ENCODE measurements at places on chromosomes 11 and 22. TPM values are rescaled to one million over a fixed set of nuclear protein-coding genes. Genes with fewer than 3 reads are reported as not detected.

DNA sequence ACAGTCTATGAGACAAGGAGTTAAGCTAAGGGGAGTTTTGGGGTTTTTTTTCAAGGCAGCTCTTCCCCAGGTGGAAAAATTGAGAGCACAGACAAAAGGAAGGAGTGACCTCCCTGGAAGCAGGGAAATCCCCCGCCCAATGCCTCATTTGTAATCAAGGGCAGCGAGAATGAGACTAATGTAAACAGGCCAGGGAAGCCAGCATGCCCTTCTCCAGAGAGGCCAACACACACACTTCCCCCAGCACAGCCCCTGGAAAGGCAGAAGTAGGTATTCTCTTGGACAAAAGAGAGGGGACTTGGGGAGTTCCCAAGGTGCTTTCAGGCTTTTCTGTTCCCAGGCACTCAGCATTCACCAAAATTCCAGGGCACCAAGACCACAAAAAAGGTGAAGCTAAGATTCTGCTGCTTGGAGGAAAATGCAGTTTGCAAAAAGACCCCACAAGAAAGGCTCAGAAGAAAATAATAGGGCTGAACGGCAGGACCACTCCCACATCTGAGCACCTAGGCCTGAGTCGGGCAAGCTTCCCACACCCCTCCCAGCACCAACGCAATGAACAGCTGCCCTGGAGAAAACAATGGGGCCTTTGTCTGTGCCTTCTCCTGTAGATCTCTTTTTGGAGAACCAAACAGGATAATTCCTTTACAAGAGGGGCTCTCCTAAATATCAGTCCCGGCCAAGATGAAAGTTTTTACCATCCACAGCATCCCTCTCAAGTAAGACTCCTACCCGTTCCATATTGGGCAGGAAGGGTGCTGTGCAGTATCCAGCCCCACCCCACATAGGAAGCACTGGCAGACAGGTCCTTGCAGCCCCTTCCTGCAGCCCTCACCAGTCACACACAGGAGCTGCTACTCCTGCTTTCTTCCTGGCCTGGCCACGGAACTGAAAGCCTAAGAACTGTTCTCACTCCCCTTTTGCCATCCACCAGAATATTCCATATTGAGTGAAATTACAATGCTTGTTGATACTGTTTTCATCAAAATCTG, 70.7 kb upstream of the AKIP1 start:
- DNase-seq: no peak
- H3K4me1 ChIP-seq: peaks cover 8% of the 10 kb centered on the region
- no peak overlapping the region for H3K27ac ChIP-seq
- peaks cover 7% of the 10 kb centered on the region for H3K36me3 ChIP-seq
- H3K27me3 ChIP-seq: peaks cover 57% of the 10 kb centered on the region
- H3K4me3 ChIP-seq: no peak overlapping the region

- peaks cover 60% of the 10 kb centered on the region for H3K27me3 ChIP-seq
- peaks cover 5% of the 10 kb centered on the region for H3K36me3 ChIP-seq
- H3K4me3 ChIP-seq: peak overlapping the region; percentile 52
- DNase-seq: no peak
- peaks cover 9% of the 10 kb centered on the region for H3K4me1 ChIP-seq
- H3K27ac ChIP-seq: no peak overlapping the region
Observed at GRCh38 chr11:79439410-79439885, 1.4 kb downstream of the TENM4 start.

Gene TEF
- 4.8 TPM for total RNA-seq

DNA sequence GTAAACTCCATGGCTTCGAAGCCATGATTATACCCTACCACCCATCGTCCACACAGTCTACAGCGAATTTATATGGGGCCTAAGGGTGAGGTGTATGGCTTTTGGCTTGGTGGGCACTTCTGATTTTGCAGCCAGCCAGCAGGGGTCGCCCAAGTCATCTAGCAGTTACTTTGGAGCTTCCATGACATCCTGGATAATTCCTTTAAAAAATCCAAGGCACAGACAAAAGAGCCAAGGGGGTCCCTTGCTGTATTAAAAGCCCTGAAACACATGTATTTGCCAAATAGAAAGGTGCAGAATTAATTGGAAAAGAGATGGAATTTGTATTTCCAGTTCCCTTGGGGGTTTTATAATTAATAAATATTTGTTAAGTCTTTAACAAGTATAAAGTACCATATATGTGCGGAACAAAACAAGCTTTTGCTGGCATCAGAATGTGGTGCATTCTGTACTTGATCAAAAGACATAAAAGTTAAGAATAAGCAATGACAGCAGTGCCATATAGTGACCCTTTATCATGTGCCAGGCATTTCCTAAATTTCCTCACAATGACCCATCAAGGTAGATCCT, 132.8 kb upstream of the PITPNB start:
- DNase-seq: no peak
- H3K27me3 ChIP-seq: peaks cover 39% of the 10 kb centered on the region
- peaks cover 2% of the 10 kb centered on the region for H3K4me1 ChIP-seq
- H3K36me3 ChIP-seq: no peaks in the 10 kb centered on the region
- no peak overlapping the region for H3K4me3 ChIP-seq

DNA sequence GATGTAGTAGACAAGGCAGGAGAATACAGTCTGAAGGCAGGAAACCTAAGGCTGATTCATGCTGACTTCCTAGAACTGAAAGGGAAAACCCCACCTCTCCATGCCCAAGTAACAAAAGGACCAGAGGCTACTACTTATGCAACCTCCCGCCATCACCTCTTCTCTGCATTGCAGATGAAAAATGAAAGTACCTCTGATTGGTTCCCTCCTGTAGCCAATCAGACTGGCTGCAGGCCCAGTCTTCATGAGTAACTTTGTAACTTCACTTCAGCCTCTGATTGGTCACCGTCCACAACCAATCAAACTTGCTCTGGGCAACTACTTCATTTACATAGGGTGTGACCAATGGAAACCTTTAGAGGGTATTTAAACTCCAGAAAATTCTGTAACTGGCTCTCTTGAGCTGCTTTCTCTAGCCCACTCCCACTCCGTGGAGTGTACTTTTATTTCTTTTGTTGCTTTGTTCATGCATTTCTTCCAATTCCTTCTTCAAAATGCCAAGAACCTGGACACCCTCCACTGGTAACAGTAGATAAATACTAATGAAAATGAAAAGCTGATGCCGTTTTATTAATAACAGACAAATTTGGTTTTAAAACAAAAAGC, 5.2 kb upstream of the MAP6 start:
- H3K27ac ChIP-seq: no peak overlapping the region
- peaks cover 2% of the 10 kb centered on the region for H3K36me3 ChIP-seq
- no peak for DNase-seq
- peaks cover 42% of the 10 kb centered on the region for H3K27me3 ChIP-seq

DNA sequence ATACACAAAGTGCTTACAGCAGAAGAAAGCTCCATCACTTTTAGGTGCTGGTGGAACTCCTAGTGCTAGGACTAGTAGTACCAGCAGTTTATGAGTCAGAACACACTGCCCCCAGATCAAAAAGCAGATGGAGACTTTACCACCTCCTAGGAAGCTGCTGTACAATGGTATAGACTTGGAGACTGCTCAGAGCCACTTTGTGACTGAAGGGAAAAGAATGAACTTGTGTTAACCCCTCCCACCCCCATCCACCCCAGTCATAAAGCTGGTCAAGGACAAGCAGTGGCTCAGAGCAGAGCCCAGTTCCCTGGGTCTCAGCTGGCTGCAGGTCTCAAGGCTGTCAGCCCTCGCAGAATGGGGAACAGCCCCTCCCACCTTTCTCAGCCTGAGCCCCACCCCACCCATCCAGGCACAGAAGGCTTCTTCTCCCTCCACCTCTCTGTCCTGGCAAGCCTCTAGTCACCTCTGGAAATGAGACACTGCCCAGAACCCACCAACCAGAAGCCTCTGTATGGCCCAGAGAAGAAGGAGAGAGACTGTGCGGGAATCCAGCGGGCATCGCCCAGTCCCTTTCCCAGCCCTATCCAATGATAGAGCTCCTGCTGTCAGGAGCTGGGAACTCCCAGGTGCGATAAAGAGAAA, 23.8 kb downstream of the PACSIN2 start:
- peaks cover 3% of the 10 kb centered on the region for H3K36me3 ChIP-seq
- H3K27ac ChIP-seq: no peak overlapping the region
- H3K4me1 ChIP-seq: peaks cover 21% of the 10 kb centered on the region
- H3K4me3 ChIP-seq: no peak overlapping the region
- DNase-seq: no peak
- no peaks in the 10 kb centered on the region for H3K27me3 ChIP-seq

Gene PNPLA5
- not detected for total RNA-seq

Gene CCDC15
- total RNA-seq: 1.3 TPM

GRCh38 chr22:42315392-42315756, 44.9 kb upstream of the TCF20 start:
- H3K36me3 ChIP-seq: peaks cover 2% of the 10 kb centered on the region
- no peak for DNase-seq
- no peak overlapping the region for H3K4me3 ChIP-seq
- peaks cover 4% of the 10 kb centered on the region for H3K27me3 ChIP-seq
- H3K4me1 ChIP-seq: peaks cover 29% of the 10 kb centered on the region
- peak overlapping the region; percentile 93 for H3K27ac ChIP-seq

Gene CCDC188
- total RNA-seq: 1.5 TPM

Gene OR51B5
- not detected for total RNA-seq

Gene PDE3B
- 68.9 TPM for total RNA-seq

GRCh38 chr22:23227380-23227779, 47.1 kb downstream of the BCR start:
- H3K27ac ChIP-seq: no peak overlapping the region
- H3K27me3 ChIP-seq: no peaks in the 10 kb centered on the region
- H3K4me1 ChIP-seq: peaks cover 49% of the 10 kb centered on the region
- H3K36me3 ChIP-seq: peaks cover 10% of the 10 kb centered on the region
- DNase-seq: no peak

GRCh38 chr11:2235588-2236326, 34.6 kb downstream of the ASCL2 start:
- peaks cover 7% of the 10 kb centered on the region for H3K27me3 ChIP-seq
- no peak overlapping the region for H3K4me3 ChIP-seq
- DNase-seq: no peak
- H3K4me1 ChIP-seq: peaks cover 4% of the 10 kb centered on the region

Gene CD248
- not detected for total RNA-seq

Gene CSNK2A3
- not detected for total RNA-seq

Gene CXCR5
- 11.1 TPM for total RNA-seq

Gene MYBPC3
- not detected for total RNA-seq

Gene SLC15A3
- total RNA-seq: 11.2 TPM

- no peaks in the 10 kb centered on the region for H3K4me1 ChIP-seq
- H3K27ac ChIP-seq: no peak overlapping the region
- no peak for DNase-seq
- H3K27me3 ChIP-seq: peaks cover 4% of the 10 kb centered on the region
Observed at GRCh38 chr11:12430954-12431595, 53.7 kb downstream of the PARVA start.

DNA sequence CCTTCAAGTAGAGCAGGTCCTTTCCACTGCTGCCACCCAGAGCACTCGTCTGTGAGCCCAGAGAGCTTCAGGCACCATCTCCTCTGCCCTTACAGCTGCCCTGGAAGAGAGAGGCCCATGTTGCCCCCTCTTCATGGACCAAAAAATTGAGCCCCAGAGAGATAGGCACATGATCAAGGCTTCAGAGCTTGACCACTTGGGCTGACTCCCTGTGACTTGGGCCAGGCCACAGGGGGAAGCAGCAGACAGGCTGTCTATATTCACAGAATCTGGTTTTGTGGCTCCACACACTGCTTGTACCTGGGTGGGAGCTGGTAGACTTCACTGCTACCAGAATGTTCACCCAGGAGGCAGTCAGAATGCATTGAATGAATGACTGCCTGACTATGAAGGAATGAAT, 58.2 kb downstream of the SMIM38 start:
- H3K27me3 ChIP-seq: peaks cover 39% of the 10 kb centered on the region
- H3K4me3 ChIP-seq: no peak overlapping the region
- peaks cover 9% of the 10 kb centered on the region for H3K4me1 ChIP-seq

DNA sequence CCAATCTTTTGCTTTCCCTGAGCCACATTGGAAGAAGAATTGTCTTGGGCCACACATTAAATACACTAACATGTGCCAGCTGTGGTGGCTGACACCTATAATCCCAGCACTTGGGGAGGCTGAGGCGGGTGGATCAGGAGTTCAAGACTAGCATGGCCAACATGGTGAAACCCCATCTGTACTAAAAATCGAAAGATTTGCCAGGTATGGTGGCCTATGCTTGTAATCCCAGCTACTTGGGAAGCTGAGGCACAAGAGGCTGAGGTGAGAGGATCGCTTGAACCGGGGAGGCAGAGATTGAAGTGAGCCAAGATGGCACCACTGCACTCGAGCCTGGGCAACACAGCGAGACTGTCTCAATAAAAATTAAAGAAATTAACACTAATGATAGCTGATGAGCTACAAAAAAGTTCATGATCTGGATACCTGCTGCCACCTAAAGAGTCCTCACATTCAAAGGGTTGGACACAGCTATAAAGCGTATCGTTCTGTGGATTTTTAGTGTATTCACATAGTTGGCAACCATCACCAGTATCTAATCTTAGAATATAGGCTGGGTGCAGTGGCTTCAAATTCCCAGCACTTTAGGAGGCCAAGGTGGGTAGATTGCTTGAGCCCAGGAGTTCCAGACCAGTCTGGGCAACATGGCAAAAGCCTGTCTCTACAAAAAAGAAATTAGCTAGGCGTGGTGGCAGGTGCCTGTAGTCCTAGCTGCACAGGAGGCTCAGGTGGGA, 3.4 kb upstream of the LDHC start:
- H3K36me3 ChIP-seq: no peaks in the 10 kb centered on the region
- H3K27ac ChIP-seq: no peak overlapping the region
- peaks cover 8% of the 10 kb centered on the region for H3K4me1 ChIP-seq
- DNase-seq: no peak

Gene RPS25
- 2,323 TPM for total RNA-seq

DNA sequence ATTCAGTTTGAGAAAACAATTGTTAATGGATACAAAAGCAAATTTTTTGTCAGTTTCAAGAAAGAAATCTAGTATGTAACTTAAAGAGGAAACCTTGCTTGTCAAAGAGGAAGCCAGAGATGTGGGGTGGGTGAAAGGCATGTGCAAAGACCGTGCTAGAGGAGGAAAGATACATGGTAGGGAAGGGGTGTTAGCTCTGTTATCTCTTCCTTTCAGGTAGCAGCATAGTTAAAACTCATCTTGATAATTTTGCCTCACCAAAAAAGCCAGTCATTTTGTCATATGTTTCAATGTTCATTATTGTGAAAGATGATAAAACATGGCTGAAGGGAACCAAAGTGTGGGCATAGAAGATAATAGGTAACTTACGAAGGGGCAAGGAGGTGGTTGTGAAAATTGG, 2.6 kb upstream of the MS4A2 start:
- H3K27ac ChIP-seq: no peak overlapping the region
- H3K36me3 ChIP-seq: peaks cover 3% of the 10 kb centered on the region

DNA sequence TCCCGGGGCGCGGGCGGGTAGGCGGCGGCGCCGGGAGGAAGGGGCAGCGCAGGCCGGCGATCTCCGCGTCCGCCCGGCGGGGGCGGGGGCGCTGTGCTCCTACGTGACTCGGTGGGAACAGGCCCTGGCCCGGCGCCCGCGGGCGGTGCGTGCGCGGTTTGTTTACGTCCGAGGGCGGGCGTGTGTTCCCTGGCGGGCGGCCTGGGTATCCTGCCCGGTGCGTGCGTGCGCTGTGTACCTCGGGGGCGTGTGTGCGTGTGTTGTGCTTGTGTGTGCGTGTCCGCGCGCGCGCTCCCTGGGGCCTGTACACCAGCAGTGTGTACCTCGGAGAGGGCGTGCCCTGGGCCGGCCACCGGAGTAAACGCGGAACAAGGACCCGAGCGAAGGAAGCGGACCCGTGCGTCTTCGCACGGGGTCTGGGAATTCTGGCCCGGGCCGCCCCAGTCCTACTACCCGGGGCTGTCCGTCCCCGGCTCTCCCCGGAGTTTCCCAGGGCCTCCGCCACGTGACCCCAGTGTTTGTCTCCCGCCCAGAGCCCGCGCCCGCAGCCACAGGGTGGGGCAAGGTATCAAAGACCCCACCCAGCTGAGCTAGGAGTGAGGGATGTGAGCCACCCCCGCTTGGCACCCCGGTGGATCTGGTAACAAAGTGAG, 769 bp downstream of the MAFF start:
- peak overlapping the region; percentile 83 for H3K27ac ChIP-seq
- H3K27me3 ChIP-seq: no peaks in the 10 kb centered on the region
